ENCODE measurements at places on chromosomes 4 and X. TPM values are rescaled to one million over a fixed set of nuclear protein-coding genes. Genes with fewer than 3 reads are reported as not detected.

ZNF157 gene
- total RNA-seq, result 0.17 TPM

DNA sequence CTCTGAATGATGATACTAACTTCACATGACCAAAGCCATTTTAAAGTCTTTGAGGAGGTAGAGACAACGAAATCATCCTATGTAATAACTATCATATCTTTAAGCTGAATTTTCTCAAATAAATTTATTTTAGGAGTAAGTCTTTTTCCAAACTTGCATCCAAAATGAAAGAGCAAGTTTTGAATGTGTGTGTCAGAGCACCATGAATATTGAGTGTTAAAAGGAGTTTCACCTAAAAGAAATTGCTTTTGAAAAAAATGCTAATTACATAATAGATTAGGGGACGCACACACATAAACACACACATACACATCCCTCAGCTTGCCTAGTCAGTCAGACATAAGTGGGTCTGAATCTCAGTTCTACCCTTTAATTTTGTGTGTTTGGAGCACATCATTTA lies 1.9 kb downstream of the ANK2 start:
- no peaks in the 10 kb centered on the region for H3K36me3 ChIP-seq
- no peak overlapping the region for H3K4me3 ChIP-seq
- no peak for DNase-seq
- no peaks in the 10 kb centered on the region for H3K27me3 ChIP-seq

- no peaks in the 10 kb centered on the region for H3K27me3 ChIP-seq
- no peak for DNase-seq
- H3K4me1 ChIP-seq, result no peaks in the 10 kb centered on the region
- H3K27ac ChIP-seq, result no peak overlapping the region
Measured at GRCh38 chr4:149370785-149371420, 444.7 kb downstream of the IQCM start.

GRCh38 chr4:60726779-60727178 lies 473.3 kb upstream of the ADGRL3 start:
- H3K27ac ChIP-seq, result no peak overlapping the region
- no peaks in the 10 kb centered on the region for H3K27me3 ChIP-seq
- no peaks in the 10 kb centered on the region for H3K4me1 ChIP-seq
- no peak for DNase-seq

CTAG2 gene
- total RNA-seq, result not detected

EVC gene
- total RNA-seq, result 4.6 TPM

SPIN2A gene
- 0.81 TPM for total RNA-seq

- H3K4me1 ChIP-seq, result no peaks in the 10 kb centered on the region
- no peak overlapping the region for H3K27ac ChIP-seq
- H3K4me3 ChIP-seq, result no peak overlapping the region
- no peak for DNase-seq
- H3K36me3 ChIP-seq, result peaks cover 18% of the 10 kb centered on the region
Measured at GRCh38 chr4:76160355-76160754, 12.2 kb upstream of the NUP54 start.

DNA sequence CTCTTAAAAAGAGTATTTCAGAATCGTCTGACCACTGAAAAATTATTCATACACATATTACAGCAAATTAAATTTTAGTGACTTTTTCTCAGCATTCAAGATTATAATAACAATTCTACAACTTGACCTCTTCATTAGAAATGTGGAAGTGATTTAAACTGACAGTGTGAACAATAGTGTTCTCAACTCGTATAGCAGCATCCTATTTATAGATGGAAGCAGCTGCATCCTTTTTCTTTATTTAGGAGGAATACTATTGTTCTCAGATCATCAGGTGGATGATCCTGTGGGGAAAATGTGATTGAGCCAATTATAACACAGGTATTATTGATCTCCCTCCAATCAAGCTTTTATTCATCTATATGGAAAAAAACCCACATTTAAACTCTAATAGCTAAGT lies 56.7 kb downstream of the RAPGEF2 start:
- no peak overlapping the region for H3K27ac ChIP-seq
- no peaks in the 10 kb centered on the region for H3K27me3 ChIP-seq
- H3K4me1 ChIP-seq, result no peaks in the 10 kb centered on the region
- no peak overlapping the region for H3K4me3 ChIP-seq

Measured in CD4-positive, CD25-positive, alpha-beta regulatory T cell (primary cell).